Cortex of kidney (tissue), 1 donor: ENCODE measurements at places on chromosomes 1 and 21.

DNA sequence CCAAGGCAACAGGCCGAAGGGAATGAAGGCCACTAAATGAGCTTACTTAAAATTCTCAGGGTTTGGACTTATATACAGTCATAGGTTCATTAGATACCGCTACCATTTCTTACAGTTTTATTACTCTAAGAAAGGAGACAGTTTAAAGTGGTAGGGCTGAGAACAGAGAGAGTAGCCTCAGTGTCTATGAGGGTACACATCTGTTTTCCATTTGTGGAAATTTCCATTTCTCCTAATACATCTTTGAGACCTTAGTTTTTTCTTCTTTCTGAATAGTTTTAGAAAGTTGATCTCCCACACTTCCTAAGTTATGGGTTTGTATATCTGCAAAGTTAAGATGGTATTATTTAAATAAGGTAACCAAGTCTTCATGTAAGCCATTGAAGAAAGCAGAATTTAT, 1279.1 kb downstream of the NCAM2 start:
- no peak for DNase-seq

DNA sequence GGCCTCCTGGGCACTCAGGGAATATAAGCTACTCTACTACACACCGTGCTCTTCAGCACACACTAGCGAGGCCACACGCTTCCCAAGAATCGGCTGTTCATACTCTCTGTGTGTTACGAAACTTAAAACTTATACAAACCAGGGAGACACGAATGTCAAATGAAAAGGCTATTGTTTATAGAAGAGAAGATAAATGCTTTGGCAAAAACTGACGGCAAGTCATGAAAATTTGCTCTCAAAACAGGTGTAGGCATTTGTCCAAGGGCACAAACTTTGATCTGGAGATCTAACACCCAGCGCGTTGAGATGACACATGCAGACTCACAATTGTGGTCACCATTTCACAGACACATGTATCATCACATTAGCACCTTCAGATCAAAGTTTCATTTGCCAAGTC, 46.1 kb downstream of the USP48 start:
- no peak for DNase-seq

DNA sequence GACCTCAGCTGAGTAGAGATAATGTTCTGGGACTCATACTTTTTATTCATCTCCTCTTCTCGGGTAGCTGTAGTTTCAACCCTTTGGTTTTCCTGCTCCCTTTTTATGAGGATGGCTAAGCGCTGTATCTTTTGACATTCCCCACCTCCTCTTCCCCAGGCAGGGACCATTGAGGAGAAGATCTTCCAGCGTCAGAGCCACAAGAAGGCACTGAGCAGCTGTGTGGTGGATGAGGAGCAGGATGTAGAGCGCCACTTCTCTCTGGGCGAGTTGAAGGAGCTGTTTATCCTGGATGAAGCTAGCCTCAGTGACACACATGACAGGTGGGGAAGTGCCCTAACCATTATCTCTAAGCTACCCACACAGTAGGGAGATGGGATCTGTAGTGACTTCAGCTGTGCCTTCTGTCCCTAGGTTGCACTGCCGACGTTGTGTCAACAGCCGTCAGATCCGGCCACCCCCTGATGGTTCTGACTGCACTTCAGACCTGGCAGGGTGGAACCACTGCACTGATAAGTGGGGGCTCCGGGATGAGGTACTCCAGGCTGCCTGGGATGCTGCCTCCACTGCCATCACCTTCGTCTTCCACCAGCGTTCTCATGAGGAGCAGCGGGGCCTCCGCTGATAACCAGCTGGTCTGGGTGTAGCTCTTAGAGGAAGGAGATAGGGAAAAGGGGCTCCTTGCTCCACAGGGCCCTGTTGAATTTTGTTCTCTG, 25.6 kb downstream of the LRRC41 start:
- no peak for DNase-seq

DNA sequence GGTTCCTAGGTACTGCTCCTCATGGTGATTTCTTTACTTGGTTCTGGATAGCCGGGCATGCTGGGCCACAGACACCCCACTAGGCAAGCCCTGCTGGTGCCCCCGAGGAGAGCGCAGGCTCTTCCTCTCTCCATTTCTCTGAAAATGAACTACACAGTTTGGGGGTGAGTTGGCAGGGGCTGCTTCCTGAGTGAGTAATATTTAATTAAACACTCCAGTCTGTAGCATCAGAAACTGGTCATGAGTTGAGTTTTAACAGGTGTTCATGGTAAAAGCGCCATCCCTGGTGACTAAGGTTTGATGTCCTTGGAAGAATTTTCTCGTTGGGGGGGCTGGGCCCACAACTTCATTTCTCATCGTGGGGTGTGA, 1.7 kb downstream of the SPSB1 start:
- DNase-seq = no peak

- DNase-seq = no peak
Measured at GRCh38 chr1:19375631-19376400, 63.7 kb downstream of the SLC66A1 start.
